ENCODE measurements at places on chromosomes 7 and 10. TPM values are rescaled to one million over a fixed set of nuclear protein-coding genes. Genes with fewer than 3 reads are reported as not detected.
A peak's percentile ranks its signal among the peaks of the same experiment; 100 is the strongest.

Gene DGKI
- total RNA-seq, result 0.69 TPM

Gene TSPAN13
- total RNA-seq, result 21.7 TPM

Gene ELFN1
- total RNA-seq, result 0.23 TPM

DNA sequence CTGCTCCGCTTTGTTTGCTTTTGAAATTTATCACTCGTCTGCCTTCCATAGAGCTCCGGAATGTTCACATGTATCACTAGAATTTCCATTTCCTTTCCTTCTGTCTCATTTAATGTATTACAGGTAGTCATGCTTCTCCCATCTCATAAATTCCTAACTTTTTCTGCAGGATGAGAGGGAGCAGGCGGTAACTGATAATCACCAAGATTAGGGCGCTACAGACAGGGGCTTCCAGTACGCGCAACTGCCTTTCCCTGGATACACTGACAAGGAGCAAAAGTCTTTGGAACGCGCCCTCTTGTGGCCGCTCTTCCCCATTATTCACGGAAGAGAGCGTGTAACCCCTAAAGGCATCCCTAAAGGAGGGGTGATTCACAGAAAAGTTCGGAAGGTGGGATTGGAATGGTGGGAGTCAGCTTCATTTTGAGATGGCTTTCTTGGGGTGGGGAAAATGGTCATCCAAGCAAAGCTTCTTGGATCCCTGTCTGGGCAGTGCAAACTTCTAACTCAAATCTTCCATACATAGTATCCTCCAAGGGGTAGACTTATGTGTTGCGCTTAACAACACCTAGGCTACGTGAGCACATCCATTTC lies 6.5 kb downstream of the INHBA start:
- DNase-seq, result peak; percentile 87

GRCh38 chr10:116084161-116084560 lies 188.8 kb downstream of the GFRA1 start:
- no peak for DNase-seq

DNA sequence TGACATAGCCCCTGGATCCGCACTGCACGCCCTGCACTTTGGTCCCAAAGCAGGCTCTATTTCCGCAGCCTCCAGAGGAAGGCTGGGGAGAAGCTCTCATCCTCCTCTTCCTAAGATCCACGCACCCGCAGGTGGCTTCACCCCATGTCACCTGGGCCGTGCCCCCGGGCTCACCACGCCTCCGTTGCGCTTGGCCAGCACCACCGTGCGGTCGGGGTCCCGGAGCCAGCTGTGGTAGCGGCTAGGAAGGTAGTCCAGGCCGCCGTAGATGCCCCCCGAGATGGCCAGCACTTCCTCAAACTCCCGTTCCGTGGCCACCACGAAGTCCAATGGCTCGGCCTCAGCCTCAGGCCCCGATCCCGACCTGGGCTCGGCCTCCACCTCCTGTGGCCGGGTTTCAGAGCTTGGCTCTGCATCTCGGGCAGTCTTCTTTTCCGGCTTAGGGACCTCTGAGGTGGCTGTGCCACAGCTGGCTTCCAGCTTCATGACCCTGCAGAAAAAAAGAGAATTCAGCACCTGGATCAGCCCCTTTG lies 5.7 kb downstream of the NAT16 start:
- DNase-seq, result no peak

GRCh38 chr7:2811476-2812113 lies 32.5 kb downstream of the GNA12 start:
- no peak for DNase-seq

- DNase-seq, result no peak
These were observed 67.2 kb downstream of the EMX2 start for GRCh38 chr10:117609796-117610170.

DNA sequence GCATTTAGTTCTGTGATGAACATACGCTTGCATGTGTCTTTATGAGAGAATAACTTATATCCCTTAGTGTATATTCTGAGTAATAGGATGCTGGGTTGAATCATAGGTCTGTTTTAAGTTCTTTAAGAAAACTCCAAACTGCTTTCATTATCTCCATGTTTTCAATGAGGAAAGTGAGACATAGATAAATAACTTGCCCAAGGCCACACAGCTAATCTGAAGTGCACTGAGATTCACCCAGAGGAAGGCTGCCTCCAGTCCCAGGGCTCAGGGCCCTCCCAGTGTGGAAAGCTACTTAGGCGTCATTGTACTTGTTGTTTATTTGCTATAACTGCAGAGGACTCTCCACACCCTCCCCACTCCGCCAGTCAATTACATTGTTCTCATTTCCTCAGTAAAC lies 126.7 kb downstream of the INHBA start:
- DNase-seq, result no peak

DNA sequence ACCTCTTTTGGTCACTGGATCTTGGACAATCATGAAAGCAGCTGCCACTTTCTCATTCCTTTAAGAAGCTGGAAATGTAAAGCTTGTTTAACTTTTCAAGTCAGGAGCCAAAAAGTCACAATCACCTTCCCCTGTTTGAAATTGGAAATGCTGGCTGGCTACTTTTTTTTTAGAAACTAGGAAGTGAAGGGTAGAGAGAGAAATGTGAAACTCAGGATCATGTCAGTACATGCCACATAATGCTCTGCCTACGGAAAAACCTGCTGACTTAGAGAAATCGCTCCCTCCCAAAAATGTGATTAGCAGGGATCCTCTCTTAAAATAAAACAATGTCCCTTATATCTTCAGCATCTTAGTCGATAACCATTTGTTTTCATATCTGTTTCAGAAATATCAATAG lies 188.4 kb upstream of the C7orf33 start:
- DNase-seq, result no peak

DNA sequence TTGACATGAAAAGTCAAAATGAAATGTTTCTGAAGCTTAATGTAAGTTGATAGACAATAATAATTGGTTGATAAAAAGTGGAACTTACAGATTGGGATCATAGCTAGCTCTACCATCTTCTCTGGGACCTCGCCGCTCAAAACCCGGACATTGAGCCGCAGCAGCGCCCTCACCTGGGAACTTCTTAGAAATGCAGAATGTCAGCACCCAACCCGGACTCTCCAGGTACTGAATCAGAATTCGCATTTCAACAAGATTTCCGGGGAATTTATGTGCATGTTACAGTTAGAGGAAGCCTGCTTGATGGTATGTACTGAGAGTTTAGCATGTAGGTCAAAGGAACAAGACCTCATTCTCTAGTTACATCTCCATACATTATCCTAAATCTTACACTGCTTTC lies 36.7 kb upstream of the ABLIM1 start:
- no peak for DNase-seq

- no peak for DNase-seq
These were observed 150.8 kb downstream of the PFKFB3 start for GRCh38 chr10:6353526-6353925.

DNA sequence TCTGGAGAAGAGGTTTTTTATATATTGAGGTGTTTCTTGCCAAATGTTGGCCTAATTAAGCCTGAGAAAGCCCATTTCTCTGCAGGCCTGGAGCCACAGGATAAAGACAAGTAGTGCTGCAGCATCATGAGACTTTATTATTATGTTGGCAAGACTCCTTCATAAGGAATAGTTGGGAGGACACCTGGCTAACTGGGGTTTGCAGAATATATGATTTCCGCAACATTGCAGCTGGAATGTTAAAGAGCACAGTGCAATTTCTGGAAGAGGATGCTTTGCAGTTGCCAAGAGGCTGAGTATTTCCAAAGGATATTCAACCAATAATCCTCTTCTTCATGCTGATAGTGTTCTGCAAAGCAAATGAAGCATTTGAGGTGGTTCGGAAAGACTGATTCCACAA lies 1512.8 kb upstream of the LRRTM3 start:
- DNase-seq, result no peak

DNA sequence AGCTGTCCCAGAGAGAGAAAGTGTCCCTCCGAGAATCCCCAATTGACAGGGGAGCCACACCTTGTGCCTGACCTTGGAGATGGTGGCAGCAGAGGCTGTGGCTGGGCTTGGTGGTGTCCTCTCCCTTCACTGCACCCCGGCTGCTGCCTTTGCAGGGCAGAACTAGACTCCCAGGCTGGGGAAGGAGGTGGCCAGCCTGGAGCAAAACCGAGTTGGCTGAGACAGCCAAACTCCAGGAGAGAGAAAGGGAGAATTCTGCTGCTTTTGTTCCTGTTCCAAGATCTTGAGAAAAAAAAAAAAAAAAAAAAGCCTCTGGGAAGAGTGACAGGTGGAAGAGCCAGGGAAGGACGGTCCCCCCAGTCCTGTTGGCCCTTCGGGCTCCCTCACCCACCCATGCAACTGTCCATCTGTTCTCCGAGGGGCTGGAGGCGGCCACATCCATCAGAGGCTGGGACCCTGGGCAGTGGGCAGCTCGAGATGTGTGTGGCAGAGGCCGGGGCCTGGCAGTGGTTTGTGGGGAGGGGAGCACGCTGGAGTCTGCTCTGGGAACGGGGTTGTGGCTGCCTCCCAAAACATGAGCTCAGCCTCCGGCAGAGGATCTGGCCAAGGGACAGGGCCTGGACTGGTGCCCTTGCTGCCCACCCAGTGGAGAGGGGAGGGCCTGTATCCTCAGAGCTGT lies 35.5 kb downstream of the CLIP2 start:
- DNase-seq, result no peak

DNA sequence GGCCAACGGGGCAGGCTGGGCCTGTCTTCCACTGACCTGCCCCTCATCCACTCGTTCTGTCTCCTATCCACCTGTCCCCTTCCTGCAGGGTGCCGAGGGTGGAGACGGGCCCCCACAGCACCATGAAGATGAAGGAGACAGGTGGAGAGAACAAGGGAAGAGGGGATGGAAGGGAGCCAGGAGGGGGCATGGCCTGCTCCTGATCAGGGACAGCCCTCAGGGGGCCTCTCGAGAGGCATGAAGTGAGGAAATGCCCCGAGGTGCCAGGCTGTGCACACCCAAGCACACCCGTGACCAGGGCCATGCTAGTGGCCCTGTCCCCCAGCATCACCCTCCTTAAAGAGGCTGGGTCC lies 111.2 kb downstream of the ZMIZ1 start:
- no peak for DNase-seq

GRCh38 chr7:2523941-2524807 lies 4.6 kb downstream of the LFNG start:
- no peak for DNase-seq

DNA sequence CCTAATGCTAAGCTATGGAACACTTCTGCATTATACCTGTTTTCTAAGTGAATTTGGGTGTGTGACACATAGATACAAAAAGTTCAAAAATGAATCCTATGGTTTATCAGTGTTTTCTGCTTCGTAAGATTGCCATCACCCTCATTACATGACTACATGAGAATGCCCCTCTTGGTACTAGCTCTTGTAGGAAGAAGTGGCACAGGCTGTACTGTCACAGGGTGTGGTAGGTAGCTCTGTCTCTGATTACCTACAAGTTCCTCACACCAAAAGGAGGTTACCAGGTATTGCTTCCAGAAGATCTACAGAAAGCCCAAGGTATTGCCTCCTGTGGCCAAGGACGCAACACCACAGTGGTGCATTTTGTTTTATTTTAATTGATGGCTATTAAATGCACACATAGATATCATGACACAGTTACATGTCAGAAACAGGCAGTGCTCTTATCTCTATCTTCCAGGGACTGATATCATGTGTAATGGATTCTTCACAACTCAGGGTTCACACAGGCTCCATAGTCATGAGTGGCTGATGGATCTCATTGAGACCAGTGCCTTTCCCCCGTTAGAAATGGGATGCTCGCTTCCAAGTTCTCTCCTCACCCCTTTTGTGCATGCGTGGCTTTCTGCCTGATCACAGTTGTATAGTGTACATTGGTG lies 6.6 kb downstream of the OPTN start:
- DNase-seq, result no peak

DNA sequence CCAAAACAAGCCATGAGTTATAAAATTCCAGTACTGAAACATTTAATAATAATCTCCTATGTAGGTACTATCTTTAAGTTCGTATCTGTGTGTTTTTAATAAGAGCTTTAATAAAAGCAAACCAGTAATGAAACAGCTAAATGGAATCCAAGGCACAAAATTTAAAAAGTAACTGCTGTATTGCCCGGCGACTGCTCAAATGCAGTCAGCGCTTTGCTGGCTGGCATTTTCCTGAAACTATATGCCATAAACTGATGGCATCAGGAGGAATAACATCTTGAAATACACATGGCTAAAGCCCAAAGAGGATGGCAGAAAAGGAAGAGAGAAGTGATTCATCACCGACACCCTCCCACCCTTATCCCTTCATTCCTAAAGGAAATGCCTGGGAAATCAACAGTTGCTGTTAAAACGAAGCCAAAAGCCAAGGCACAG lies 133.1 kb downstream of the CUBN start:
- no peak for DNase-seq

All from epithelial cell of proximal tubule (primary cell).